Natural killer cell (primary cell): ENCODE measurements at places on chromosomes 13 and 19.
A peak's percentile ranks its signal among the peaks of the same experiment; 100 is the strongest.

- no peak for DNase-seq
- peaks cover 5% of the 10 kb centered on the region for H3K4me1 ChIP-seq
- H3K4me3 ChIP-seq = no peak overlapping the region
- H3K27ac ChIP-seq = no peak overlapping the region
- H3K36me3 ChIP-seq = no peaks in the 10 kb centered on the region
- no peaks in the 10 kb centered on the region for H3K27me3 ChIP-seq
Measured at GRCh38 chr13:112638157-112638750, 50.3 kb upstream of the TUBGCP3 start.

DNA sequence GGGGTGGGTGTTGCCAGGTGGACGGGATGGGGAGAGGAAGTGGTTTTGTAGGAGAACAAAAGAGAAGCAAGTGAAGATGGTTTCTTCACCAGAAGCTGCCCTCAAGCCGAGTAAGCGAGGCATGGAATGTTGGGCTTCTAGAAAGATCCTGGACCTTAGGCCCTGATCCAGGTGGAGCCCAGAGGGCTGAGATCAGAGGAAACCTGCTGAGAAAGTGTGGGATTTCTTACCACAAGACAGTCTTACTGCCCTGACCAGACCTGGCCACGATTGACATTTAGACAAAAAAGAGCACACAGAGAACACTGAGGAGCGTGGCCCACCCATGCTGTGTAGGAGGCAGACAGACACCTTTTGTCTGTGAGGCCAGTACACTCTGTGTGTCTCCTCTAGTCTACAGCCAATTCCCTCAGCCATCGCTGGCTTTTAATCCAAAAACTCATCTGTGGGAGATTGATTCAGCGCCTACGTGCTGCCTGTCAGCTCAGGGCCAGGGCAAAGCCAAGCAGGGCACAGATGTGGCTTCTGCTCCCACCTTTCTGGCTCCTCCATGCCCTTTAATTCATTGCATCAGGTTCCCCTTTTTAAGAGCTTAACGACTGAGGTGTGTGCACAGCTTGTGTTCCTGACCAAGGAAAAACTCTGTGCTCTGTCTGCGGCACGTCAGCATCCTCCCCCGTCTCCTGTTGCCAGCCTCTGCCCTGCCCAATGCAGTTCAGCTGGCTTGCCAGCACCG, 123.3 kb downstream of the AKAP11 start:
- peaks cover 53% of the 10 kb centered on the region for H3K4me1 ChIP-seq
- H3K36me3 ChIP-seq = no peaks in the 10 kb centered on the region
- no peak overlapping the region for H3K4me3 ChIP-seq
- no peaks in the 10 kb centered on the region for H3K27me3 ChIP-seq

GRCh38 chr19:34274284-34274826, 20.0 kb downstream of the GARRE1 start:
- no peak overlapping the region for H3K4me3 ChIP-seq
- H3K4me1 ChIP-seq = peaks cover 30% of the 10 kb centered on the region
- H3K27me3 ChIP-seq = no peaks in the 10 kb centered on the region
- no peaks in the 10 kb centered on the region for H3K36me3 ChIP-seq
- no peak for DNase-seq

- H3K4me3 ChIP-seq = no peak overlapping the region
- H3K4me1 ChIP-seq = no peaks in the 10 kb centered on the region
- H3K27me3 ChIP-seq = no peaks in the 10 kb centered on the region
- no peak for DNase-seq
- H3K36me3 ChIP-seq = no peaks in the 10 kb centered on the region
Measured at GRCh38 chr13:93767180-93767916, 540.7 kb downstream of the GPC6 start.

DNA sequence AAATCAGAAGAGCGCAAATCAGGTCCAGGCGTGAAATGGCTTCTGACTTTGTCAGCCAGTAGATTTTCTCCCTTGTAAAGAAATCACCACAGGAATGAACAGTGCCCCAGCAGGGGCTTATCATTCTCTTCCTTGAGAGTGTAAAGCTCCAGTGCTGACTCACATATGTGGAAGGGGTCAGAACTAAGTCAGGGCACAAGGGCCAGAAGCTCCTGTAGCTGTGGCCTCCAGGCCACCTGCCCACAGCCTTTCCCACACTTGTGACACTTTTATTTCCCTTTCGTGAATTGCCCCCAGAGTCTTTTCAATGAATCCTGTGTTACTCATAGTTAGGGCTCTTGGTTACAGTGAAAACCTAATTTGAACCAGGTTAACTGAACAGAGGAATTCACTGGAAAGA, 99.6 kb downstream of the SUCLA2 start:
- no peaks in the 10 kb centered on the region for H3K27me3 ChIP-seq
- H3K4me3 ChIP-seq = no peak overlapping the region
- H3K27ac ChIP-seq = no peak overlapping the region

DNA sequence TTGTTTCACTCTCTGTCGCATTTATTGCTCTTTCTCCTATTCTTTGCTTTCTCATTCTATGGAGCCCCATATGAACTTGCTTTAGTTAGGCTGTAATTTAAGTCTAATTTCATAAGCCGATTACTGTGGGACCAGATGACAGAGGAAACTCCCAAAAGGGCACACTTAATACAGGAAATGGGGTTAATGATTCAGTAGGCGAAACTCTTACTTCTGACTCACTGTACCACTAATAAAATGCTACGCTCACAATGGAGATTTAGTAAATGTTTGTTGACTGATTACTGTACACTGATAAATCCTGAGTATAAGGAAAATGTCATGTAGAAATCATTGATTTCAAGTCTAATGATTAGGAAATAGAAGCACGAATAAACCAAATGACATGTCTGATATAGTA, 276.4 kb downstream of the KLF5 start:
- no peaks in the 10 kb centered on the region for H3K27me3 ChIP-seq
- no peak for DNase-seq
- H3K4me1 ChIP-seq = no peaks in the 10 kb centered on the region

GRCh38 chr19:30886222-30886621, 463.0 kb downstream of the TSHZ3 start:
- no peak overlapping the region for H3K27ac ChIP-seq
- no peaks in the 10 kb centered on the region for H3K27me3 ChIP-seq
- no peaks in the 10 kb centered on the region for H3K4me1 ChIP-seq

DNA sequence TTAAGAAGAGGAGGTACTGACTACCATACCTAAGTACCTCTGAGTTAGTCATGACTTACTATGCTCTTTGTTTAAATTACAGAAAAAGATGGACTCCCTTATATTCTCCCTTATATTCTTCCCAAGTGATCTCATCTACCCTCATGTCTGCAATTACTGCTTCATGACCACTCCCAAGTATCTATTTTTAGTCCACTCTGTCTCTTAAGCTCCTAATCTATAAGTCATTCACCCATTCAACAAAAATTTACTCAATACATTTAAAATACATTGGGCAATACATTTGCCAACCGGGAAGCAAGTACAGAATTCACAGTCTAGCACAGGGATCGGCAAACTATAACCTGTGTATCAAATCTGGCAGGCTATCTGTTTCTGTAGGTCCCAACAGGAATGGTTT, 42.6 kb downstream of the KPNA3 start:
- no peak for DNase-seq
- H3K36me3 ChIP-seq = peaks cover 6% of the 10 kb centered on the region
- no peaks in the 10 kb centered on the region for H3K4me1 ChIP-seq
- H3K27ac ChIP-seq = no peak overlapping the region

GRCh38 chr13:100773923-100774663, 99.5 kb upstream of the TMTC4 start:
- H3K27ac ChIP-seq = no peak overlapping the region
- H3K4me1 ChIP-seq = no peaks in the 10 kb centered on the region
- DNase-seq = no peak

DNA sequence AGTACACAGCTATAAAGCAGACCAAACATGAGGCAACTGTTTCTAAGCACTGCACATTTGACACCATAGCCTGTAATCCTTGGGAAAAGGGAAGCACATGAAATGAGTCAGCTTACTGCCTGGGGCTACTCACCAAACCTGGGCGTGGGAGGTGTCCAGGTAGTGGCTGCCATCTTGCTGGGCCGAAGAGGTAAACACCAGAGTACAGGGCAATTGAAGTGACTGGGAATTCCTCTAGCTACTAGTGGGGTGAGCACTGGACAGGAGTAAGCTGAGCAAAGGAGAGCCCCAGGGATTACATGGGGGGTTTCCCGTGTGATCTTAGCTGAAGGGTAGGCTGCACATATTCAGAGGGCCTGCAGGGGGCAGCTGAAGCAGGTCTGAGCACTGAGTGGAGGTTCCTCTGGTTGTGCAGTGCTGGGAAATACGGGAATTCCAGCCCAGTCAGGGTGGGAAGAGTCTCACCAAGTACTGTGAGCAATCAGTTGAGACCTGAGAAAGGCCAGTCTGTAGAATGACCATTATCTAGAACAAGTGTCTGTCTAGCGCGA, 140.5 kb downstream of the SLC7A1 start:
- H3K27me3 ChIP-seq = no peaks in the 10 kb centered on the region
- H3K36me3 ChIP-seq = no peaks in the 10 kb centered on the region
- no peak overlapping the region for H3K4me3 ChIP-seq
- DNase-seq = peak; percentile 9
- H3K4me1 ChIP-seq = no peaks in the 10 kb centered on the region
- no peak overlapping the region for H3K27ac ChIP-seq

GRCh38 chr13:42393573-42394360, 121.8 kb downstream of the AKAP11 start:
- no peaks in the 10 kb centered on the region for H3K27me3 ChIP-seq
- no peak for DNase-seq
- peaks cover 53% of the 10 kb centered on the region for H3K4me1 ChIP-seq
- H3K27ac ChIP-seq = peak overlapping the region; percentile 75
- no peak overlapping the region for H3K4me3 ChIP-seq
